ENCODE measurements at places on chromosomes 7 and 10. TPM values are rescaled to one million over a fixed set of nuclear protein-coding genes. Genes with fewer than 3 reads are reported as not detected.

Gene NKX2-3
- not detected for total RNA-seq

- no peak for DNase-seq
Measured at GRCh38 chr7:35329026-35329425, 75.1 kb upstream of the TBX20 start.

GRCh38 chr10:77332256-77332655, 305.4 kb downstream of the KCNMA1 start:
- DNase-seq: no peak

Gene ACTR3C
- not detected for total RNA-seq

DNA sequence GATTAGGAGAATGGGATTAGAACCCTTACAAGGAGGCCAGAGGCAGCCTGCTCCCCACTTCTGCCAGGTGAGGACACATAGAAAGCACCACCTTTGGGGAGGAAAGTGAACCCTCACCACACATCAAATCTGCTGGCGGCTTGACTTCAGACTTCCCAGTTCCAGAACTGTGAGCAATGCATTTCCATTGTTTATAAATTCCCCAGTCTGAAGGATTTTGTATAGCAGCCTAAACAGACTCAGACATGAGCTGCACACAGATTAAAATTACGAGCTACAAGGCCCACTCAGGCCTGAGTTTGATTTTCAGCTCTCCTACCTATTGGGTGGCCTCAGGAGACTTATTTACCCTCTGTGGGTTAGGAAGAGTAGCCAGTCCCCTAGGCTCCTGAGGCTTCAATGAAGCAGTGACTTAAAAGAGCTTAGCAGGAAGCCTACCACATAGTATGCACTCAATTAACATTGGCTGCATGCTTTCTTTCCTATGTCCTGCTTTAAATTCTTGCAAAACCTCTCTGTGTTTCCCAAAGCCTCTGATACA, 350.7 kb upstream of the ZMIZ1 start:
- DNase-seq: no peak

Gene INSIG1
- 168 TPM for total RNA-seq

Gene ATOH7
- not detected for total RNA-seq

Gene CUZD1
- 0.47 TPM for total RNA-seq
